ENCODE measurements at places on chromosomes 16 and 17. TPM values are rescaled to one million over a fixed set of nuclear protein-coding genes. Genes with fewer than 3 reads are reported as not detected.

The KRTAP2-2 gene
- not detected for total RNA-seq

The CD300LB gene
- total RNA-seq: 0.36 TPM

The CTRB1 gene
- total RNA-seq: not detected

GRCh38 chr17:75837899-75838298, 6.3 kb downstream of the UNC13D start:
- H3K36me3 ChIP-seq: peaks cover 76% of the 10 kb centered on the region
- no peak for DNase-seq
- peaks cover 65% of the 10 kb centered on the region for H3K4me1 ChIP-seq
- no peak overlapping the region for H3K27ac ChIP-seq
- H3K4me3 ChIP-seq: no peak overlapping the region

- DNase-seq: no peak
- H3K4me1 ChIP-seq: peaks cover 99% of the 10 kb centered on the region
- no peaks in the 10 kb centered on the region for H3K27me3 ChIP-seq
- H3K4me3 ChIP-seq: no peak overlapping the region
Observed at GRCh38 chr17:47717261-47717697, 15.8 kb upstream of the TBX21 start.

DNA sequence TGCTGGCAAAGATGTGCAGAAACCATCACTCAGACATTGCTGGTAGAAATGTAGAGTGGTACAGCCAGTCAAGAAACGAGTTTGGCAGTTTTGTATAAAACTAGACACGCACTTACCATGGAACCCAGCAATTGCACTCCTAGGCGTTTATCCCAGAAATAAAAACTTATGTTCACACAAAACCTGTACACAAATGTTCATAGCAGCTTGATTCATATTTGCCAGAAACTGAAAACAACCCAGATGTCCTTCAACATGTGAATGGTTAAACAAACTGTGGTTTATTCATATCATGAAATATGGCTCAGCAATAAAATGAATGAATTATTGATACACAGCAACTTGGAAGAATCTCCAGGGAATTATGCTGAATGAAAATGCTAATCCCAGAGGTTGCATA, 570.0 kb downstream of the CDH13 start:
- H3K36me3 ChIP-seq: no peaks in the 10 kb centered on the region
- DNase-seq: no peak
- no peaks in the 10 kb centered on the region for H3K4me1 ChIP-seq
- H3K27me3 ChIP-seq: no peaks in the 10 kb centered on the region

DNA sequence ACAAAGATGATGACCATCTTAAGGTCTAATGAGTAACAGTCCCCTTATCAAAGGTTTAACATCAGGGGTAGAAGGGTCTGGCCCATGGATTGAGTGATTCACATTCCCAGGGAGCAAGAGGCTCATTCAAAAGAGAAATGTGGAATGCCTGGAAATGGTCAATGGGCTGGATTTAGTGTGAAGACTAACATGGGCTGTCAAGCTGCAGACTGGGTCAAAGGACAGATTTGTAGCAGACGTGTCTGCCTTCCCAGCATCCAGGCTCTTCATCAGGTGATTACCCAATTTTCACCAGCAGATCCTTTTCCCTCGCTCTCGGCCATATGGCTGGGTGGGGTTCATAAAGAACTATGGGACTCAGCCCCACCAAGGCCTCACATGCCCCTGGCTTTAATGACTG, 26.8 kb downstream of the DCUN1D3 start:
- H3K4me3 ChIP-seq: no peak overlapping the region
- no peaks in the 10 kb centered on the region for H3K27me3 ChIP-seq
- no peak for DNase-seq
- peaks cover 19% of the 10 kb centered on the region for H3K4me1 ChIP-seq
- H3K36me3 ChIP-seq: no peaks in the 10 kb centered on the region

DNA sequence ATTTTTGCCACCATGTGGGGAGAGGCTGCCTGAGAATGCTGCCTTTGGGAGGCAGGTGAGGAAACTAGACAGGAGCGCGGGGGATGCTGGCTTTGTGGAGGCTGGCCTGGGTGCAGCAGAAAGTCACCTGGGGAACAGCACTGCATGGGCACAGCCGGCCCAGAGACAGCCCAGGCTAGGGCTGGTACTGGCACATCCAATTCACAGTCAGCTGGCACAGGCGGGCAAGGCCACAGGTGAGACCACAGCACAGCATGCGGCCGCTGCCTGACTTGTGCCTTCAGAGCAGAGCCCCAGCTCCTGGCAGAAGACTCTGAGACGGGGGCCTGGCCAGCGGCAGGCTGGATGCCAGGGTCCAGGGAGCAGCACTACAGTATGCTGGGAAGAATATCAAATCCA, 16.6 kb upstream of the PITPNM3 start:
- no peak for DNase-seq
- H3K27me3 ChIP-seq: no peaks in the 10 kb centered on the region
- no peaks in the 10 kb centered on the region for H3K36me3 ChIP-seq
- no peak overlapping the region for H3K4me3 ChIP-seq
